ENCODE measurements at places on chromosomes 13 and 19.

DNA sequence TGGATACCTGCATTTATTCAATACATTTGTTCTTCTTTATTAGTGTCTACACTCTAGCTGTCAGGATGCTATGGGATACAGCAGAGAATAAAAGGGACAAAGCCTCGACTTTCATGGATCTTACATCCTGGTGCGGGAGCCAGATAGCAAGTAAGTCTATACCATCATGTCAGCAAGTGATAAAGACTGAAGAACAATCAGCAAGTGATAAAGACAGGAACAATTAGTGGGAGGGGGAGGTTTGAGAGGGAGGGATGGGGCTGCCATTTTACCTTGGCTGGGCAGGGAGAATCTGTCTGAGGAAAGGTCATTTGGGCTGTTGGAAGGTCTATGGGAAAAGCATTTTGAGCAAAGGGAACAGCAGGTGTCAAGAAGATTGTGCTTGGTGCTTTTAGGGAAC is 2.6 kb upstream of the UBE2S start:
- no peak for DNase-seq

GRCh38 chr19:47228937-47229675 is 1.9 kb downstream of the BBC3 start:
- DNase-seq = no peak

DNA sequence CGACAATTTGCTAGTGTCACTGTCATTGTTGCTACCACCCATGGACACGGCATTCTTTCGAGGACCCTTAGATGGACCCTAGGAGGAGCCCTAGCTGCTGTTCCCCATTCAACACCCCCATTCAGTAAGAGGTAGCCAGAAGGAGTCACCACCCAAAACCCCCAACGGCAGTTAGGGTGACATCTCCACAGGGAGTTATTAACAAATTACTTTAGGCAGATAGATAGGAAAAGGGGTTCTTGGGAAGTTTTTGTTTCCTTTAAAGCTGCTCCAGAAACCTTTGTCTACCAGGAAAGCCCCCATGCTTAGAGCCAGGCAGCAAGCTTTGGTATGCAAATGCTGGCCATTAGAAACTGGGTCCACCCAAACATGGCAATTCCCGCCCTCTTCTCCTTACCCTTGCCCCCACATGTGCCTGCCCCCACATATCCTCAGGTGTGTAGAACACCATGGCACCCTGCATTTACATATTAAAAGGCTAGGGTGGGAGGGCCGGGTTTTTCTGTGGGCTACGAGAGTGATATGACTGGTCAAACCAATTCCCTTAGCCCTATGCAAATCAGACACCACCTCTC is 190.9 kb downstream of the SLITRK6 start:
- DNase-seq = no peak

DNA sequence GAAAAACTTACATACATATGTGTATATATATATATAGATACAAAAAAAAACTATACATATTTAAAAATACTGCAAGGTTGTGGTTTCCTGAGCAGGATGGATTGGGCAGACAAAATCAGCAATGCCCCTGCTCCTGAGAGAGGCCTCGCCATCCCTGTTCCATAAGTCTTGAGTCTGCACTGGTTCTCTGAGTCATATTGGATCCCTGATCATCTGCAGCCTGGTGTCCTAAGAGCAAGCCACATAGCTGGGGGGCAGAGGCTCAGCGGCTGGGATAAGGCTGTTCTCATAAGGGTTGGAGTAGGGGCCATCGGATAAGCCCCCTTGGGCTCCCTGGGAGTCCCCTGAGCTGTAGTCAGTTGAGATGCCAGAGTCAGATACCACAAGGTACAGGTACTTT is 3.3 kb downstream of the SWSAP1 start:
- no peak for DNase-seq

DNA sequence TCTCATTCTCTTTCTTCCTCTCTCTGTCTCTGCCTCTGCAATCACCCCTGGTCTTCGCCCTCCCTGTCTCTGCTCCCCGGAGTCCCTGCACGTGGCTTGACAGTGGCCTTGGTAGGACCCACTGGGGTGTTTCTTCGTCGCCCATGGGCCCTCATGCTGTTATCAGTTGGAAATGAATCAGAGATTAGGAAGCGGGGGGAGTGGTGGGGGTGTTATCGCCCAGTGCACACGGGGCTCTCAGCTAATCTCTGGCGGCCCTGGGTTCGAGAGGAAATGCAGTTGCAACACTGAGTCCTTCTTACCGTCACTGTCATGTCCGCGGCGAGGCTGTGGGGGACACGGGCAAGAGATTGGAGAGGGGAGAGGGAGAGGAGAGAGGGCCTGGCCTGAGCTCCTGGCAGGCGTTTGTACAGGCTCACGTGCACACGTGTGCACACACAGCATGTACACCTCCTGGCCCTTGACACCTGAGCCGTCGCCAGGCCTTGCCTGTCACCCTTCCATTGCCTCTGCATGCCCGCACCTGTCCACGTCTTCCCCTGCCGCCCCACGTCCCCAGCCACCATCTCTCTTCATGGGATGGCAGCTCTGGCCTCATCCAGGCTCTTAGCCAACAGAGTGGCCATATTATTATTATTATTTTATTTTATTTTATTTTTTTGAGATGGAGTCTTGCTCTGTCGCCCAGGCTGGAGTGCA is 37.8 kb upstream of the SLC7A10 start:
- no peak for DNase-seq

DNA sequence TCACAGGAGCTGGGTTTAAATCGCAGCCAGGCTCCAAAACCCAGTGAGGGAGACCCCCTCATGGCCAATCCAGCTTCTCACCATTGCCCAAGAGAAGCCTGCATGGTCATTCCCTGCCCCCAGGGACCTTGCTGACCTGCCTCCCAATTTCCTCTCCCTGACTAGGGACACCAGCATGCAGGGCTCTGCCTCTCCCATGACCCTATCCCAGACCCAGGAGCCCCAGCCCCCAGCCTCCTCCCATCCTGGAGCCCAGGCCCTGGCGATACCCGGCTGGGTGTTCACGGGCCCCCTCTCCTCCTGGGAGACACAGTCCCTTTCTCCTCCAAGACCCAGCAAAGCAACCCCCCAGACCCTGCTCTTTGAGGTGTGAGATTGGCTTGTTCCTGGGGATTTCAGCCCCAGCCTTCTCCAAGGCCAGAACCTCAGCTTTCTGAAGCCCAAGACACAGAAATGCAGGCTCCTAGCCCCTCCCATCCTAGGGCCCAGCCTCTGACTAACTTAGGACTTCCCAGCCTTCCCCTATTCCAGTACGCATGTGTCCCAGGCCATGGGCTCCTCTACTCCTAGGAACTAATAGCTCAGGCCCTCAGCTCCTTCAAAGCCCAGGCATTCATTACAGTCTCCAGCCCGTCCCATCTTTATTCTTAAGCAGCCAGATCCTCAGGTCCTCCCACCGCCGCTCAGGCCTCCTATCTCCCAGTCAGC is 1.1 kb downstream of the GYS1 start:
- DNase-seq = no peak

DNA sequence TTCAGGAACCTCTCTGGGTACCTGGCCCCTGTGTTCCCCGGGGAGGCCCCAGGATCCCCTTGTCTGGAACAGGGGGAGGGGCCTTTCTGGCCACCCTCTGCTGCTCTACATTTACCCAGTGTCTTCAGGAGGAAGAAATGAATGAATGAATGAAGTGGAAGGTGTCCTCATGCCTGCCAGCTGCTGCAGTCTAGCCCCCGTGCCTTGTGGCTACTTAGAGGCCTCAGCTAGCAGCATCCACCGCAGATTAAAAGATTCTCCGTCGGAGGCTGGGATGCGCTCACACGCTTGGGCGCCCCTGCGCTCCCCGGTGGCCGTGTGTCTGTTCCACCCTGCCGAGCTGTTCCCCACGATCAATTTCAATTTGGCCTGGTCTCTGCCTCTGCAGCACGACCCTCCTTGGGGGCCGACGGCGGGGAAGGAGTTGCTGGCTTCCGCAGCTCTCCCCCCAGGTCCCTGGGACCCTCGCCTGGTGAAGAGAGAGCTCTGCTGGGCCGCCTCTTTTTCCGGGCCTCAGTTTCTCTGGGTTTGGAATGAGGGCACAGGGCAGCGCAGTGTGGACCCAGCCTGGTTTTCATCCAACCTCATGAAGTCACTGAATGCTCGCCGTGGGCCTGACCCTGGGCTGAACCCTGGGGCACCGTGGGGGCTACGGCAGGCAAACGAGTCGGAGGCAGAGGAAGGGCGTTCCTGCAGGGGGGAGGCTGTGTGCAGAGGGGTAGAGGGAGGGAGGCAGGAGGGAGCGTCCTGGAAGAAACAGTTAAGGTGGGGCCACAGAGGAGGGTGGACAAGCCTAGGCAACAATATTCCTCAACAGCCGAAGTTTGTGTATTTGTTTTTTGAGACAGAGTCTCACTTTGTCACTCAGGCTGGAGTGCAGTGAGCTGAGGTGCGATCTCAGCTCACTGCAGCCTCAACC is 28.3 kb downstream of the EFNA2 start:
- no peak for DNase-seq

GRCh38 chr19:45872095-45872919 is 8.2 kb downstream of the FOXA3 start:
- DNase-seq = no peak

DNA sequence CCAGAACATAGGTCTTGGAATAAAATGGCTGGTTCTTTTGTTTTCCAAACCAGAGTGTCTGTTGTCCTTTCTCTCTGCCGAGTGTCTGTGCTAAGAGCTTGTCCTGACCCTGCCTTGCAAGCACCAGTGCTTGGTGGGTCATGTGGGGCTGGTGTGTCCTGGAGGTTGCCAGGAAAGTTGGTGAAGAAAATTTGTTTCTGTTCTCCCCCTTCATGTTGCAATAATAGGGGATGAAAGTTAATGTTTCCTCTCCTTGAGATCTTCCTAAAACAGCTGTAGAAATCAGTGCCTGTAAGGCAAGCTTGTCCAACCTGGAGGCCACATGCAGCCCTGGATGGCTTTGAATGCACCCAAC is 2.7 kb downstream of the HAMP start:
- no peak for DNase-seq

DNA sequence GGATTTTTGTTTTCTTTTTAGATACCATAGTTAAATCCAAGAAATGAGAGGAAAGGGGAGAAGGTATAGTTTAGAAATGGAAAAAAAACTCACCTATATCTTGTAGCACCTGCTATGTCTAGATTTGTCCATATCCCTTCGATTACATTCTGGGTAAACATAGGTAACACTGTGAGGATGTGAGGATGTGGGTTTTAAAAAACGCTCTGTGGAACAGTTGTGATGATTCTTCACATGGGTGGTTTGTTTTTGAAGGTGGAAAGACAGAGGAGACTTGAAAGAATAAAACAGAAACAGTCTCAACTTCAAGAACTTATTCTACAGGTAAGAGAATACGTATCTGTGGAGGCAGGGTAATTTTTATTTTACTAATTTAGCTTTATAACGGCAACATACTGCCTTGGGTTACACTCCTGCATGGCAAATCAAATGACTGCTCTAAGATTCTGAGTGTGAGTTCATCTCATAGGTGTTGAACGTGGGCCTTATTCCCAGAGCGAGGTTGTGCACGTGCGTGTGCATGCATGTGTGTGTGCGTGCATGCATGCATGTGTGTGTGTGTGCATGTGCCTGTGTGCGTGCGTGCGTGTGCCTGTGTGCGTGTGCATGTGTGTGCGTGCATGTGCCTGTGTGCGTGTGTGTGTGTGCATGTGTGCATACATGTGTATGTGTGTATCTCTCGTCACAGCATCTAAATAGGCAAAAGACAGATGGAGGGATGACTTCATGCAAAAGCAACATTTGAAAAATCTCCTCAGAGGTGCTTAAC is 23.5 kb downstream of the ATP4B start:
- no peak for DNase-seq

DNA sequence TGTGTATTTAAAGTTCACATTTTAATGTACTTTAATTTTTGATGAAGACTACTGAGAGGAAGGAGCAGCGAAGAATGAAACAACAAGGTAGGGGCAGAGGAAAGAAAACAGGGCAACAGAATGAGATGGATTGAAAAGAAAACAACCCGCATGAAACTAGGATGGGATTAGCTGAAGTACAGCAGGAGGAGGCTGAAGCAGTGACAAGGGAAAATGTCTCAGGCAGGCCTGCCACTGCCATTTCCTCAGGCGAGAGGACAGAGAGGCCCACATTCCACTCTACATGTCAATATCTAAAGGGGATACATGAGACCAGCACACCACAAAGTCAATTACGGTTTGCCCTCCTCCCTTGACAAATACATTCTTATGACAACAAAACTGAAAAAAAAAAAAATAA is 1703.2 kb downstream of the EFNB2 start:
- DNase-seq = no peak

DNA sequence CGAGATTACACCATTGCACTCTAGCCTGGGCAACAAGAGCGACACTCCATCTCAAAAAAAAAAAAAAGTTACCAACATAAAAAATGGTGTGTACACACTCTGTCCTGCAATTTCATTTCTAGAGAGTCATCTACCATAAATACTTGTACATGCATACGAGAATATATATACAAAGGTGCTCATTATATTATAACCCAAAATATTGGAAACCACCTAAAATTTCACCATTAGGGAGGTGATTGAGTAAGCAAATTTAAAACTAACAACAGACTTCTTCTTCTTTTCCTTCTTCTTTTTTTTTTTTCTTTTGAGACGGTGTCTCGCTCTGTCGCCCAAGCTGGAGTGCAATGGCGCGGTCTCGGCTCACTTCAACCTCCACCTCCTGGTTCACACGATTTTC is 7.4 kb upstream of the C5AR1 start:
- no peak for DNase-seq

Measured in effector CD8-positive, alpha-beta T cell (primary cell).